ENCODE measurements at places on chromosomes 7 and 10.
A peak's percentile ranks its signal among the peaks of the same experiment; 100 is the strongest.

DNA sequence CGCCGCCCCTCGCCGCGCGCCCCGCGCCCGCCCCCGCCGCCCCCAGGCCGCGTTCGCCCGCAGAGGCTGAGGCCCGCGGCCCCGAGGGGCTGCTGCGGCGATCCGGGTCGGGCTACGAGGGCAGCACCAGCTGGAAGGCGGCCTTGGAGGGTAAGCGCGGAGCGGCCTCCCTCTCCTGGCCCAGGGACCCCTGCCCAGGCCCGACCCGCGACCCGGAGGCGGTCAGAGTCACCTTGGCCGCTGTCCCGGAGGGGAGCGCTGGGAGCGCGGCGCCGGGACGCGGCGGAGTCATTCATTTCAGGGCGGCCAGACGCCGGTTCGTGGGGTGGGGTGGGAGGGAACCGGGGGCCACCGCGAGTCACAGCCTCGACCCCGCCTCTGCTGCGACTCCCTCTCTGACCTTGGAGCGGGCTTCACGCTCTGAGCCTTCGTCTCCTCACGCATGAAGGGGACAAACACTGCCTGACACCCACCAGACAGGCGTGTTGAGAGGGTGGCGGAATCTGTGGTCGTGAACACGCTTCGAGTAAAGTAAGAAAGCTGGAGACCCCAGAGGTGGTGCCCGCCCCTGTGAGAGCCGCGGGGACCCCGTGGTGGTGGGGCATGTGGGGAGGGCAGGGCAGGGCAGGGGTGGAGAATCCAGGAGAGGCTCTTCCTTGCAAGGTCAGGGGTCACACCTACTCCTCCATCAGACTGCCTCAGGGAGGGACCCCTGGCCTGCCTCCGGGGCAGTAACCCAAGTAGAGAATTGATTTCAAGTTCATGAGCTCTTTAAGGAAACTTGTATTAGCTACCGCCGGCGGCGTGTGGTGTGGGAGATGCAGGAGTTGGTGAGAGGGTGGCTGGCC is 707 bp downstream of the CLEC2L start:
- DNase-seq = no peak

DNA sequence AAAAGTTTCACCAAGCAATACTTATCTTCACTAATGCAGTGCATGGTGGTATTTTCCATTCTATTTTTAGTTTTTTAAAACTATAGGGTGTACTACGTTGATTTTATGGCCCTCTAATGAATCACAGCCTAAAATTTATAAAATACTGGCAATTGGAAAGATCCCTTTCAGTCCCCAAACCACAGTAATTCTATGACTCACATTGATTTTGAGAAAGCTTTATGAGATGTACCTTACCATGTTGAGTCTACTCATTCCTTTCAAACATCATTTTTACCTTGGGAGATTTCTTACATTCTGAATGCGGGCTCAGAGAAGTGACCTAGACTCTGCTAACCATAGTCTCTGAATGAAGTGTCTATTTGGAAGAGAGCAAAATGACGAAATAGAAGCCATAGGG is 141.6 kb downstream of the GPR85 start:
- no peak for DNase-seq

- no peak for DNase-seq
Observed at GRCh38 chr7:136665878-136666509, 202.5 kb upstream of the CHRM2 start.

DNA sequence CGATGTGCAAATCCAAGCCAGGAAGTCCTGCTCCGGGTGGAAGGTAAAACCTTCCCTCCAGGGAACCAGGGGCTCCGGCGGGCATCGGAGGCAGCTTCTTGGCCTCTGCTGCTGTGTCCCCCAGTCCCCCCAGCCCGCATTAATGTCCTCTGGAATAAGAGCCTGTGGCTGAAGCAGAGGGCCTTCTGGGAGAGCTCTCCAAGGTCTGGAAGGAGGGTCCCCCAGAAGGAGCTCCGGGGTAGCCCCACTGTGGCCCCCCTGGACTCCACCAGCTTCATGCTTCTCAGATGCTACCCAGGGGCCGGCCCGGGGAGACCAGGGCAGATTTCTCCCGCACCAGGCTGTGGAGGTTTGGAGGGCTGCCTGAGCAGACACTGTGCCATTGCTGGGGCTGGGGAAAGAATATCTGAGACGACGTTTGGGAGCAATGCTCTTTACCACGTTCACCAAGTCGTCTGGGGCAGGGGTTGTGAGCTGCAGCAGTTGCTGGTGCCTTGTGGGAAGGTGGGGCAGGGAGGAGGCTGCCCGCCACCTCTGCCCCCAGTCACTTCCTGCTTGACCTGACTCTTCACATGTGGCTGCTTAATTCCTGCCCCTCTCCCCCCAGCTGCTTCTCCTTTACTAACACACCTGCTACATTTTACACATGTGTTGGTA is 8.3 kb downstream of the ZNF853 start:
- peak; percentile 33 for DNase-seq

DNA sequence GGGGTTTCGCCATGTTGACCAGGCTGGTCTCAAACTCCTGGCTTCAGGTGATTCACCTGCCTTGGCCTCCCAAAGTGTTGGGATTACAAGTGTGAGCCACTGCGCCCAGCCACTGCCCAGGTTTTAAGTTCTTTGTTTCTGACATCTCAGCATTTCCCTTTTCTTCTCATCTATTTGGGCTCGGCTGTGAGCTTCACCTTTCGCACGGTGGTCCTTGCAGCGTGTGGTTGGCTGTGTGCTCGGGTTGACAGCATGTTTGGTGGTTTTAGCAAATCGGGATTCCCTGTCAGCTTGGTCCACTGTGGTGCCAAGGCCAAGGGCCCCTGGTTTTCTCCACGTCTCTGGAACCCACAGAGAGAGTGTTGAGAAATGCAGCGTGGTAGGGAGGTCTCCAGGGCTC is 138.8 kb downstream of the DNAJB6 start:
- peak; percentile 8 for DNase-seq

DNA sequence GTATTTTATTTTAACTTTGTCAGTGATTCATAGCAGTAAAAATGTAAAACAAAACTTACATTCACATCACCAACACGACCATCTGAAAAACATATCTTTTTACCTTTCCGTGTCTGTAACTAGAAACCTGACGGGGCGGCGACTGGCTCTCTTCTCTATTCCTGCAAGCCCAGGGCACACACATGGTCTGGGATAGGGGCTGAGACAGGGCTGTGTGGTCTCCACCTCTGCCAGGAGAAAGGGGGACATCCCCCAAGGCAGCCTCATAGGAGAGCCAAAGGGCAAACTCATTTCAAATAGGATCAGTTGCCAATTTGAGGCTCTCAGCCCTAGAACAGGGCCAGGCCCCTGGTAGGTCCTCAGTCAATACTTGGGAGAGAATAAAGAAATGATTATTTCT is 359.4 kb downstream of the TCERG1L start:
- DNase-seq = no peak

DNA sequence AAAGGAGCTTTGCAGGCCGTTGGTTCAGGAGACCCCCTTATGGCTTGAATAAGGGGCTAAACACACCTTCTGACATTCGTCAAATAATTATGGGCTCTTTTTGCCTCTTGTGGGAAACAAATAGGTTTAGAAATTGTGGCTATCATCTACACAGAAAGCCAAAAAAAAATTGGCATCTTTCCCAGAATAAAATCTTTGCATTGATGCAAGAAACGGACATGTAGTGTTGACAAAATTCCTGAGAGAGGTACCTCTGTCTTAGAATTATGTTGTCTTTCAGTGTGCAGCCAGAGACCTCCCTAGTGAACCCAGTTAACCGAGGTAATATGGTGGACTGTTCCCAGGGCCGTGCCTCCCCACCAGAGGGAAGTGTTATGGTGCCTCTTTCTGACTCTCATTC is 283.9 kb downstream of the SDHAF3 start:
- no peak for DNase-seq

GRCh38 chr7:30561389-30561788 is 33.3 kb upstream of the GARS1 start:
- DNase-seq = no peak

GRCh38 chr7:16348251-16348650 is 73.1 kb downstream of the CRPPA start:
- no peak for DNase-seq

GRCh38 chr7:8213381-8213780 is 48.6 kb downstream of the ICA1 start:
- no peak for DNase-seq

DNA sequence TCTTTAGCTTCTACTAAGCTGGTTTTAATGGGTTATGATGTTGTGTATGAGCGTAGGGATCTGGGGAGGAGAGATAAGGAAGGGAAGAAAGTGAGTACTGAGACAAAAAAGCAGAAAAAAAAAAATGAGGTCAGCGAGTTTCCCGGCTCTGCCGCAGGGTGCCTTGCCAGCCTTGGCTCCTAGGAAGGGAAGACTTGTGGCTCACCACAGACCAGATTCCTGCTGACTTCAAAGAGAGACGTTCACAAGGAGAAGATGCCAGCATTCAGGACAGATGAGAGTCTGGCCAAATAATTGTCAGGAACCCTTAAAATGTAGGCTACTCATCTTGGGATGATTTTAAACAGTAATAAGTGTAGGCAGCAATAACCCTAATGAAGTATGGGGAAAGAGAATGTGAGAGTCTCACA is 11.4 kb upstream of the FAS start:
- DNase-seq = no peak

DNA sequence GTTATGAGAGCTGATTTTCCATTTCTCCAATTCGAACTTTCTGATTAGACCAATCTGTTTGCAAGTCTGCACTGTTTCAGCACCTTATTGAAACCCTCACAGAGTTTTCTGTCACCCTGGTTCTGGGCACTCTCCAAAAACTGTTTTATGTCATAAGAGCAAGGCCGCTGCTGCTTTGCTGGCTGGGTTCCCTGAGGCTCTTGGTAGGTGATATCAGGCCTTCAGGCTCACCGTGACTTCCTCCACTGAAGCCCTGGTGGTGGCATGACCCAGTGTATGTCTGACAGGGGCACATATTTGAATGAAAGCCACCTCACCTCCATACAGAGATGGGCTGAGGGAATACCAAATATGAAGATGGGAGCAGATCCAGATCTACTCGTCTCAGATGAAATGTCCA is 8.3 kb downstream of the RABGEF1 start:
- no peak for DNase-seq

Data from activated CD4-positive, alpha-beta memory T cell treated with anti-CD3 and anti-CD28 coated beads, Interleukin-2, amount 10 ng/mL, durations not matched to agents 7 days and 5 days (primary cell).